ENCODE measurements at places on chromosomes 7 and 10.
A peak's percentile ranks its signal among the peaks of the same experiment; 100 is the strongest.

- no peak for DNase-seq
These were observed 491 bp upstream of the SH2D4B start for GRCh38 chr10:80537086-80537735.

GRCh38 chr7:27955011-27955410 is 215.0 kb downstream of the TAX1BP1 start:
- DNase-seq = no peak

- DNase-seq = no peak
These were observed 80.7 kb downstream of the LHPP start for GRCh38 chr10:124542336-124542735.

- DNase-seq = no peak
These were observed 468.1 kb upstream of the AKR1E2 start for GRCh38 chr10:4357911-4358310.

GRCh38 chr10:114876602-114877300 is 55.2 kb downstream of the FHIP2A start:
- peak; percentile 61 for DNase-seq

All from activated naive CD8-positive, alpha-beta T cell treated with anti-CD3 and anti-CD28 coated beads, Interleukin-2, amount 50 U/mL, for 24 hours (primary cell).